ENCODE measurements at places on chromosomes 5 and 9.

DNA sequence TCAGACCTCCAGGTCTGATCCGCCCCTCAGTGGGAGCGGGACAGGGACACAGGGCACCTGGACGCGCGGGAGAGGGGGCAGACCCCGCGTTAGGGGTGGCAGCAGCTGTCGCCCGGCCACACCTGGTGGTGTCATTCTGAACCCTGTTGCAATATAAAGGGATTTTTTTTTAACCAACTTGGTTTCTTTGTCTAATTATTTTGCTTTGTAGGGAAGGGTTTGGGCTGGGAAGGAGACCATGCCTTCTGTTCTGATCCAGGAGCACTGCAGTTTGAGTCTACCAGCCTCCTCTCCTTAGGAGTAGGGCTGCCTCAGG lies 10.9 kb upstream of the ASS1 start:
- DNase-seq, result no peak

DNA sequence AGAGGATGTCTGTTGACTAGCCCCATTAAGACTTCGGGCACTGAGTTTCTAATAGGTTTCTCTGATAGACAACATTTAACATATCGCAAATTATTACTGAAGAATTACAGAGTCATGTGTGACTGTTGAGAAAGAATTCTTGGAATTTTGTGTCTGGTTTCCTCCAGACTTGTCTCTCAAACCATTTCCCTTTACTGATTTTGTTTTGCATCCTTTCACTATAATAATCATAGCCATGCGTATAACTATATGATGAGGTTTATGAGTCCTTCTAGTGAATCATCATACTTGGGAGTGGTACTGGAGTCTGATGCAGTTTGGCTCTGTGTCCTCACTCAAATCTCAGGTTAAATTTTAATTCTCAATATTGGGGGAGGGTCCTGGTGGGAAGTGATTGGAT lies 27.0 kb downstream of the ZNF169 start:
- DNase-seq, result no peak

GRCh38 chr5:24737163-24737562 lies 92.4 kb upstream of the CDH10 start:
- no peak for DNase-seq

- peak; percentile 69 for DNase-seq
These were observed 46.4 kb upstream of the STK32A start for GRCh38 chr5:147188200-147189108.

DNA sequence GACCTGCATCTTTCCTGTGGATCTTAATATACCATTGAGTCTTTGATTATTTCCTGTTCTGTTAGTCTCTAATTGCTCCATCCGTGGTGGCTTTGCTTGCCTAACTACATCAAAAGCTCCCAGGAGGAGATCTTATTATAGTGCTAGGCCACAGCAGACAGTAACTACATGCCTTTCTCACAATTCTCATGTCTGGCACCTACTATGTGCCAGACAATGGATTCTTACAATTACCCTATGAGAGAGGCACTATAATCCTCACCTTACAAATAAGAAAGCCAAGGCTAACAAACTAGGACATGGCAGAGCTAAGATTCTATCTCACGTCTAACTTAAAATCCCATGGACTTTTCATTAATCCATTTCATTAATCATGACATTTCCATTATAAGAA lies 70.3 kb upstream of the TARS1 start:
- no peak for DNase-seq

GRCh38 chr9:130100681-130101080 lies 47.0 kb downstream of the GPR107 start:
- no peak for DNase-seq

DNA sequence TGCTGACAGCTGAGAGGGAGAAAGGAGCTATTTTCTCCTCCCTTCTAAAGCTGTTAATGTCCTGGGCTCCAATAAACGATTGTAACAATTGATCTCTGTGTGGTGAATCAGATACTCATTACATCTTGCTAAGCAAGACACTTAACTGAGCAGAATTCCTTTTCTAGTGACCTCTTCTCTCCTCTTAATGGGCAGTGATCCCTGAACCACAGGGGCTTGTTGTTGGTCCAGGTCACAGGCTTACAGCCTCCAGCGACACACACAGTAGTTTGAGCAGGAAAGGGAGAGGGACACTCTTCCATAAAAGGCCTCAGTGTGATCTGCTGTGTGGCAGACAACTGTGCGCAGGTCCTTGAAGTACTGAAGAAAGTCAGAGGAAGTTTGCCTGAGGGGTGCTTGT lies 58.5 kb upstream of the MYO10 start:
- no peak for DNase-seq

DNA sequence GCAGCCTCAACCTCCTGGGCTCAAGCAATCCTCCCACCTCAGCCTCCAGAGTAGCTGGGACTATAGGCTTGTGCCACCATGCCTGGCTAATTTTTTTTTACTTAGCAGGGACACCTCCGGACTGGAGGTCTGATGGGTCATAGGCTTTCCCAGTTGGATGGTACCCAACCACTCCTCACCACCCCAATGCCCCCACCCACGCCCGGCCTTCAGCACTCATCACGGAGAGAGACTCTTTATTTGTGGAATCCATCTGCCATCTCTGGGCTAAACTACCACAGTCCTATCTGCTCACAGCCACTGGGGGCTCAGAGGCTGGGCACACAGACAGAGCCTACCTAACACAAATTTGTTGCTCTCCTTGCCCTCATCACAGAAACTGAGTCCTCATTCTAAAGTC lies 58.3 kb upstream of the STXBP1 start:
- no peak for DNase-seq

- DNase-seq, result no peak
These were observed 75.8 kb upstream of the PCAT7 start for GRCh38 chr9:94478755-94479730.

GRCh38 chr5:1494780-1495524 lies 28.8 kb downstream of the LPCAT1 start:
- no peak for DNase-seq

DNA sequence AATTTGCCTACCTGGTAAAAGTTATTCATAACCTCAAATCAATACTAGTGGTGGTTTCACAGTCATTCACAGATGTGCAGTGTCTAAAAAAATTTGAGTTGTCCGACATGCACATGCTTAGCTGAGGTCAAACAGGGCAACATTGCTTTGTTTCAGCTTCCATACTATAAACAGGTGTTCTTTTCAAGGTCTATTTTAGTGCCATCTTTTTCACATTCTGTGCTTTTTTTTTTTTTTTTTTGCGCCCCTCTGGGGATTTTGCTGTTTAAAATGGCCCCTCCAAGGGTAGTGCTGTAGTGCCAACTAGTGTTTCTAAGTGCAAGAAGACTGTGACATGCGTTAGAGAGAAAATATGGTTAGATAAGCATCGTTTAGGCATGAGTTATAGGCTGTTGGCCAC lies 14.5 kb downstream of the PHAX start:
- no peak for DNase-seq

All from RKO (cell line).